Retinal pigment epithelial cell (primary cell): ENCODE measurements at places on chromosomes 1 and 21.

- no peak for DNase-seq
These were observed 9.0 kb upstream of the DPH2 start for GRCh38 chr1:43960798-43961197.

DNA sequence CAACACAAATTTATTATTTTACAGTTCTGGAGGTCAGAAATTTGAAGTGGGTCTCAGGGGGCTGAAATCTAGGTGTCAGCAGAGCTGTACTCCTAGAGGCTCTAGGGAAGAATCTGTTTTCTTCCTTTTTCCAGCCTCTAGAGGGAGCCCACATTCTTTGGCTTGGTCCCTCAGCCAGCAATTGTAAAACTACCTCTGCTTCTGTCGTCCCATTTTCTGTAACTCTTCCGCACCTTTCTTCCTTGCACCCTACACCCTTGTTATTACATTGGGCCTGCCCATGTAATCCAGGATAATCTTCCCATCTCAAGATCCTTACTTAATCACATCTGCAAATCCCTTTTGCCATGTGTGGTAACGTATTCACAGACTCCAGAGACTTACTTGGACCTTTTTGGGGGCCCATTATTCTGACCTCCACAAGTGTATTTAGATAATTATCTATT is 24.8 kb upstream of the THEM4 start:
- no peak for DNase-seq

- no peak for DNase-seq
These were observed 321.0 kb downstream of the LTN1 start for GRCh38 chr21:28671549-28672195.

DNA sequence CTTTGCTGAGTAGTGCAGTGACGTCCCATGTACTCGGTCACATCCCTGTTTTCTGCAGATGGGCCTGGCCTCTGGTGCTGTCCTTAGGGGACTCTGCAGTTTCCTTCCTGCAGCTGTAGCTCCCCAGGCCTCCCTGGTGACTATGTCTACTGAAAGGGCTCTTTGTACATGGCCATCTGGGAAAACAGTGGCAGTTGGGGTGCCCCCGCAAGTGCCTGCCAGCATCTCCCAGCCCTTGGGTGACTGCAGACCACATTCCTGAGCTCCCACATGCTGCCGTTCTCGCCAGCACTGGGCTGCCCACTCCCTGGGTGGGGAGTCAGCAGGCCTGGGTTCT is 37.5 kb upstream of the KCNA10 start:
- no peak for DNase-seq

GRCh38 chr1:94329986-94330385 is 88.2 kb upstream of the ABCD3 start:
- DNase-seq: no peak

DNA sequence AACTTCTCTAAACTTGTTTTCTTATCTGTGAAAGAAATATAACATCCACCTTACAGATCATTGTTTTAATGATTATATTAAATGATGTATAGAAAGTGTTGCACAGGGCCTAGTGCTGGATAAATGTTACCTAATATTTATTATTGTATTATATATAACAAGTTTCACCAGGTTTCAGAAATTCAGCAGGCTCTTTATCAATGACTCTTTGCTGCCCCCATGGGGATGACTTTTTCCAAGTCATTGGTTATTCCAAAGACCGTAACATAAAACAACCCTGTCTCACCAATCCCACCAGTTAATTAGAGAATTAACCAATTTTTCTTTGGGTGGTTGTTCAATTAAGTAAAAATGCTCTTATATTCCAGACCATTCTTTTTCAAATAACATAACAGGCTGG is 7.3 kb upstream of the DEDD start:
- no peak for DNase-seq

DNA sequence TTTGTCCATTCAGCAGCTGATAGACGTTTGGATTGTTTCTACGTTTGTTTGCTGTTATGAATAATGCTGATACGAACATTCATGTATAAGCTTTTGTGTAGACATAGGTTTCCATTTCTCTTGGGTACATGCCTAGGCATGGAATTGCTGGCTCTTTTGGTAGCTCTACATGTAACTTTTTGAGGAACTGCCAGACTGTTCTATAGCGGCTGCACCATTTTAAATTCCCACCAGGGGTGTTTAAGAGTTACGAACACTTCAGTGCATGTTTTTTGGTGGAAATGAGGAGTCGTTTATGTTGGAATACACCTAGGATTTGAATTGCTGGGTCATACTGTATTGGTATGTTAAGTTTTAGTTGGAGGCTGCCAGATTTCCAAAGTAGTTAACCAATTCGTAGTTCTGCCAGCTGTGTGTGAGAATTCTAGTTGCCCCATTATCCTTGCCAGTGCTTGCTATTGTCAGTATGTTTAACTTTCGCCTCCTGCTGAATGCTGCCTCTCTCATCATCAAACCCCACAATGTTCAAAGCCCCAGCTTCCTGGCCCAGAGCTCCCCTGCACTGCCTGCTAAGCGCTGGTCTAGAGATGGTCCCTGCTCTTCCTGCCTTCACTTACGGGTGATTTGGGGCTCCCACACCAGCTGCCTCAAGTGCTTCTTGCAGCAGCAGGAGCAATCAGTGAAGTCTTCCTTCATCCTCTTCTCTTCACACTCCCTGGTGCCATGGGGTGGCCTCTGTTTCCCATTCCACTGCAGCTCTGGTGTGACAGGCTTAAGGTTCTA is 81.0 kb downstream of the MAN1C1 start:
- no peak for DNase-seq

DNA sequence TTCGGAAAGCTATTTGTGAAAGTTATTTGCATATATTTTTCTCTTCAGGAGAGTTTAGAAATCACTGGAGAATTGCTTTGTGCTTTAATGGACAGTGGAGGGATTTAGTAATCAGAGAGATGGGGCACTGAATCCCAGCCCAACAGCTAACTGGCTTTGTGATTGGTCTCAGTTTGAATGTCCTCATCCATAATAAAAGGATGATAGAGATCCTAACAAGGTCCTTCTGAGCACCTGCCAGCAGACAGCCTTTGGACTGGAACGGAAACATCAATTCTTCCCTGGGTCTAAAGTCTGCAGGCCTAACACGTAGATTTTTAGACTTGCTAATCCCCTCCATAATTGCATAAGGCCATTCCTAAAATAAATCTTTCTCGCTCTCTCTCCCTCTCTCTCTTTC is 112.0 kb upstream of the ADAMTS5 start:
- DNase-seq: no peak

- no peak for DNase-seq
These were observed 37.6 kb downstream of the RUNX3 start for GRCh38 chr1:24892188-24893153.

GRCh38 chr1:245585252-245585959 is 430.6 kb downstream of the KIF26B start:
- DNase-seq: peak; percentile 39
